Spinal cord (tissue), 10 donors: ENCODE measurements at places on chromosomes 16 and 17.
A peak's percentile ranks its signal among the peaks of the same experiment; 100 is the strongest.

DNA sequence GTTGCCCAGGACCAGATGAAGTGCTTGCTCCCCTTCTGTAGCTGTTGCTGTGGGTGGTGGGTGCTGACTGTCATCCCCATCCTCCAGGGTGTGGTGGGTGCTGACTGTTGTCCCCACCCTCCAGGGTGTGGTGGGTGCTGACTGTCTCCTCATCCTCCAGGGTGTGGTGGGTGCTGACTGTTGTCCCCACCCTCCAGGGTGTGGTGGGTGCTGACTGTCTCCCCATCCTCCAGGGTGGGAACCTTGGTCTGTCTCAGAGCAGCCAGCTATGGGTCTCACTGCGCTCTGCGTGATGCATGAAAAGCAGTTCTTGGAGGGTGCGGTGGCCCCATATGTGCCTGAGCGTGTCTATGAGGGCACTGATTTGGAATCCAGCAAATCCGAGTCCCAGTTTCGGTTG, 163.8 kb downstream of the RPTOR start:
- no peak overlapping the region for H3K4me3 ChIP-seq
- no peak for DNase-seq
- H3K27me3 ChIP-seq, result no peaks in the 10 kb centered on the region
- peaks cover 16% of the 10 kb centered on the region for H3K4me1 ChIP-seq
- no peak overlapping the region for H3K27ac ChIP-seq
- H3K36me3 ChIP-seq, result peaks cover 8% of the 10 kb centered on the region

DNA sequence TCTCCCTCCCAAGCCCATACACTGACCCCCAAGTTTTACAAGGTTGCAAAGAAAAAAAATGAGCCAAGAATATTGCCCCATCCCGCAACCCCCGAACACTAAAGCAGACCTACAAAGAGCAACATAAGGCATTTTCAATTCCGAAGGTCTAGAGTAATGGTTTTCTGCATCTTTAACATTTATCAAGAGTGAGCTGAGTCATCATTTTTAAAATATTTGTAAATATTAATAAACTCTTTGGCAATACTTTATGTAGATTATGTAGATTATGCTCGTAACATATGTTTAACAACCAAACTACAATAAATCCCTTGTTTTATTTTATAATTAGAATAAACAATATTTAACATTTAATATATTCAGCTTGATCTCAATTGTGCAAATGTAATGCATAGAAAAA, 1.4 kb downstream of the ZNF624 start:
- DNase-seq, result no peak
- H3K4me1 ChIP-seq, result no peaks in the 10 kb centered on the region
- no peaks in the 10 kb centered on the region for H3K27me3 ChIP-seq
- peaks cover 3% of the 10 kb centered on the region for H3K36me3 ChIP-seq
- H3K4me3 ChIP-seq, result peak overlapping the region; percentile 71

DNA sequence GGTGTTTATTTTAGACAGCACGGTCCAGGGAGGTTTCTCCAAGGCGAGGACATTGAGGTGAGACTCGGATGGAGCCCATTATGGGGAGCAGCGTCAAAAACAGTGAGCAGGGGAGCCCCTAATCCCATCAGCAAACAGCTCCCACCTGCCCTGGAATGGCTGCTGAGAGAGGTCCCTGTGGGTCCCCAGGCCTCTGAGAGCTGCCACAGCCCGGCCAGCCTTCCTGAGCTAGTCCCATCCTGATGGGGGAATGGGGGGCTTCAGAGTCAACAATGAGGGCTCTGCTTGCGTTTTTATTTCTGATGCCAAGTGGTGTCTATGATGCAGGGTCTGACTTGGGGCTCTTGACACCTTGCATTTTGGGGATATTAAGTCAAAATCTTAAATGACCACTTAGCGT, 128.4 kb downstream of the GSG1L start:
- no peaks in the 10 kb centered on the region for H3K36me3 ChIP-seq
- H3K27ac ChIP-seq, result no peak overlapping the region
- no peaks in the 10 kb centered on the region for H3K4me1 ChIP-seq
- no peak for DNase-seq

DNA sequence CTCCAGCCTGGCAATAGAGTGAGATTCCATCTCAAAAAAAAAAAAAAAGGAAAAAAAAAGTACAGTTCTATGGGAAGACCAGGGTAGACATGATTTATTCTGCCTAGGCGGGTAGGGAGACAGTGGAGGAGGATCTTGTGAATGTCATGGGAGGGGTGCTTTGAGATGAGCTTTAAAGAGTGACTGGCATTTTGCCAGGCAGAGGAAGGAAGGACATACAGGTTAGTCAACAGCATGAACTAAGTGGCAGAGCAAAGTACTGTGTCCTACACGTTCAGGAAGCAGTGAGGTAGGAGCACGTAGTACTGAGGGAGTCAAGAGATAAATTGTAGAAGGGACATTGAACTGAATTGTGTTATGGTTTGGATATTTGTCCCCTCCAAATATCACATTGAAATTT, 451.5 kb downstream of the TOX3 start:
- no peak overlapping the region for H3K4me3 ChIP-seq
- H3K4me1 ChIP-seq, result no peaks in the 10 kb centered on the region
- no peaks in the 10 kb centered on the region for H3K36me3 ChIP-seq
- H3K27me3 ChIP-seq, result no peaks in the 10 kb centered on the region
- DNase-seq, result no peak

- no peak for DNase-seq
- peaks cover 6% of the 10 kb centered on the region for H3K4me1 ChIP-seq
- H3K36me3 ChIP-seq, result peaks cover 4% of the 10 kb centered on the region
- no peak overlapping the region for H3K27ac ChIP-seq
These were observed 238.1 kb downstream of the MRTFB start for GRCh38 chr16:14309001-14309886.

DNA sequence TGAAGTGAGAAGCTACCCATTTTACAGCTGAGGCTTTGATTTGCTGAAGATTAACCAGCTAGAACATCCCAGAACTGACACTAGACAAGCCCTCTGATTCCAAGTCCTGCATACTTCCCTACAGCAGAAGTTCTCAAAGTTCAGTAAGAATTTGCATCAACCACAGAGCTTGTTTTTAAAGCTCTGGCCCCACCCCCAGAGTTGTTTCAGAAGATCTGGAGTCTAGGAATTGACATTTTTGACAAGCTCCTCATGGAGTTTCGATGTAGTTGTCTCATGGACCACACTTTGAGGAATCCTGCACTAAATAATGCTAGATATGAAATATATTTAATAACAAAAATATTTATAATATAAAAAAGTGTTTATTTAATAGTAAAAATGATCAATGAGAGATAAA, 120.3 kb upstream of the ADAMTS18 start:
- no peaks in the 10 kb centered on the region for H3K27me3 ChIP-seq
- no peak overlapping the region for H3K4me3 ChIP-seq
- H3K4me1 ChIP-seq, result peaks cover 5% of the 10 kb centered on the region
- no peak overlapping the region for H3K27ac ChIP-seq
- no peak for DNase-seq
